Myocyte (in vitro differentiated cells): ENCODE measurements at places on chromosomes 4 and X. TPM values are rescaled to one million over a fixed set of nuclear protein-coding genes. Genes with fewer than 3 reads are reported as not detected.

DNA sequence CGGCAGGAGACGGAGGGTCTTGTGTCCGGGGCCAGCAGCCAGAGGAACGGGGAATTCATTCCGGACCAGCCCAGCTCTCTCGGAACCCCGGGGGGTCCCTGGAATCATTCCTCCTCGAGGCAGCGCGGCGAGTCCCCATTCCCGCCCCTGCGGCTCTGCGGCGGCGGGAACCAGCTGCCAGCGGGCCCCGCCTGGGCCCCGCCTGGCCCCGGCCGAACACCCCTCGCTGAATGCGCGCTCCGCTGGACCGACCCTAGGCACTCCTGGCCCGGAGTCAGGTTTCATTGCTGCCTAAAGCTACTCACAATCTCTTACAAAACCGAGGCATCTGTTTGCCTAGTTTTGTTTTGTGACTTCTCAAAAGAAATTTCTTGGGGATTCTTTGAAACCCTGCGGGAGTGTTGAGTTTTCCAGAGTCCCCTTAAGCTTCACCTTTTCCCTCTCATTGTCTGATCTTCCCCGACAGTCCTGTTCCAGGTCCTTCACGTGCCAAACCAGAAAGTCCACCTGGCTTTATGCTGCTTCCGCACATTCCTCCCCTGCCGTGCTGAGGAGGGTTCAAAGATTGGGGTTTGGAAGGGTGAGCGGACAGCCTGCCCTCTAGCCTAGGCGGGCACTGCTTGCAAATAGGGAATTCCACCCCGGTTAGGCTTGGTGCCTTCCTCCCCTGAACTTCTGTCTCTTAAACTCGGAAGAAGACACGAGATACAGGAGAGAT is 789 bp downstream of the ARHGAP10 start:
- peak; percentile 70 for DNase-seq

DNA sequence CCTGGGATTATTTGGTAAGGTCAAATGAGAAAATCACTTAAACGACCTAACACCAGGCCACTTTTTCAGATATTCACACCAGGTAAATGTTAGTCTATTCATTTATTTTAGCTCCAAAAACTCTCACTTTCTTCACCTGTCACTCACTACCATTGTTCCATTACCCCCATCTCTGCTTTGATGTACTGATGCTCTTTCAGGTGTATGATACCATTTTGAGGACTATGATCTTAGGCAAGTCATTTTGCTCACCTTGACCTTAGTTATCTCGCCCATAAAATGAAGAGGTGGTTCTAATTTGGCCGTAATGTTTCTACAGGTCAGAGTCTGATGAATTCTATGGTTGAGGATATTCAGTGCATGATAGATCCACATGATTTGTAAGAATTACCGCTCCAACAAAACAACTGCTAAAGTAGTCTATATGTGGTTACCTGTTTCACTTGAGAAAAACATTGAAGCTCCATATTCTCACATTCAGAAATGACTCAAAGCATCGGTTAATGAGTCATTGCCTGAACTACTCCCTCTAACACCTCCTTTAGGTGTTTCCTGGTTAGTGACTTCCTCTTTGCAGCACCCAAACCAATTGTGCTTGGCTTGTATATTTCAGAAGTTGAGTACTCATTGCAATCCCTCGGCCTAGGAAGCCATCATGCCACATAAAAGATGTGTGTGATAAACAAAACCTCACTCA is 4.5 kb downstream of the DTHD1 start:
- no peak for DNase-seq

DNA sequence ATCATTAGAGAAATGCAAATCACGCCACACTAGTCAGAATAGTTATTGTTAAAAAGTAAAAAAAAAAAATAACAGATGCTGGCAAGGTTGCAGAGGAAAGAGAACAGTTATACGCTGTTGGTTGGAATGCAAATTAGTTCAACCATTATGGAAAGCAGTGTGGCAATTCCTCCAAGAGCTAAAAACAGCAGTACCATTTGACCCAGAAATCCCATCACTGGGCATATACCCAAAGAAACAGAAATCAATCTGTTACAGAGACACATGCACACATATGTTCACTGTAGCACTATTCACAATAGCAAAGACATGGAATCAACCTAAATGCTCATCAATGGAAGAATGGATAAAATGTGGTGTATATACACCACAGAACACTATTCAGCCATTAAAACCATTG is 388.7 kb upstream of the FMR1 start:
- DNase-seq = no peak

MND1 gene
- total RNA-seq = 1.2 TPM in 1 of 2 replicates, not detected in the other
